Right renal pelvis (tissue), 4 donors: ENCODE measurements at places on chromosomes 1 and 21.

DNA sequence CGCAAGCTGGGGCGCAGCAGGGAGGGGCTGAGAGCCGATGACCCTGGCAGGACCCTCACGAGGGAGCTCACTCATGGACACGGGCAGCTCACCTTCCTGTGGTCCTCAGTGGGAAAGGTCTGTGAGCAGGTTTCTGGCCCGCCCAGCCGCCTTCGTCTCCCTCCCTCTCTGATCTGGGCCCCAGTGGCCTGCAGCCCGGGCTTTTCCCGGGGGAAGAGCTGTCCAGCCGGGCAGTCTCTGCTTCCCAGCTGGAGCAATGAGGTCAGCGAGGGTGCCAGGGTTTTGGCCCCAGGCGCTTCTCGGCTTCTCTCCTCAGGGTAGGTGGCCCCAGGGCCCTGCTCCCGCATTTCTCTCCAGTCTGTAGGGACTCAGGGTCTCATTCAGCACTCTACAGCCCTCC, 22.2 kb upstream of the ARHGEF16 start:
- no peak for DNase-seq

- DNase-seq = no peak
Observed at GRCh38 chr21:44378646-44379514, 25.5 kb downstream of the TRPM2 start.

DNA sequence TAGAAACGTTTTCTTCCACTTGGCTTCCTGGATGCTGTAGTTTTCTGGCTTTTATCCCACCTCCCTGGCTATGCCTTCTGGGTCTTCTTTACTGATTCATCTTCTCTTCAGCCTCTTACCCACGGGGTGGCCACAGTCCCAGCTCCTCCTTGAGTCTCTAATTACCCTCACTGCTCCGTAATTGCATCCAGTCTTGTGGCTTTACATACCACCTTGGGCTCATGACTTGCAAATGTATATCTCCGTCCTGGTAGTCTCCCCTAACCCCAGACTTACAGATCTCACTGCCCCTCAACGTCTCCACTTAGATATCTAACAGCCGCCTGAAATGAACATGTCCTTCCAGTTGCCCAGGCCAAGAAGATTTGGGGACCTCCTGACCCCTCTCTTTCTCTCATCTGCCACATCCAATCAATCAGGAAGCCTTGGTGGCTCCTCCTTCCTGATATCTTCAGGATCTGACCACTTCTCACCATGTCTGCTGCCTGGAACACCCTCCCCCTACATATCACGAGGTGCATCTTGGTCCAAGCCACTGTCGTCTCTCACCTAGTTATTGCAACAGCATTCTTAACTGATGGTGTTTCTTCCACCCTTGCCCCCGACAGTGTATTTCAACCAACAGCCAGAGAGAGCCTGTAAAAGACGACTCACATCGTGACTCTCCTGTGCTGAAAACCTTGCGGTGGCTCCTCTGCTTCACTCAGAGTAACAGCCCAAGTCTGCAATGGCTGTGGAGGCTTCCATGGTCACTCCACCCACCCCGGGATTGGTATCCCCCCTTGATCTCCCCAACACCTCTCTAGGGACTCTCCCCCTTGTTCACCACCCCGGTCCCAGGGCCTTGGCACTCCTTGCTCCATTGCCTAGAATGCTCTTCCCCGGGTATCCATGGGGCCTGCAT, 219.0 kb upstream of the POU3F1 start:
- DNase-seq = no peak

DNA sequence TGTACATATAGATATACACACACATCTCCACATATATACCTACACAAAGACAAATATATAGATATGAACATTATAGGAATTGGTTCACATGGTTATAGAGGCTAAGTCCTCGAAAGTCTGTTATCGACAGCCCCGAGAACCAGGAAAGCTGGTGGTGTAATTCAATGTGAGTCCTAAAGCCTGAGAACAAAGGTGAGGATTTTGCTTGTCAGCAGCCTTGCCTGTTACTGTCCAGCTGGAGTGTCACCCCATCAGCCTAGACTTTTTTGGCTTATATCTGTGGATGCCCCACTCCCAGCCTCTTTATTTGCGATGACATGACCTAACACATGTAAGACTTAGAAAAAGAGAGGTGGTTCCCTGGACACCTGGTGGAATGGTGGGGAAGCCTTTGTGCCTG, 97.0 kb downstream of the GIPC2 start:
- no peak for DNase-seq

DNA sequence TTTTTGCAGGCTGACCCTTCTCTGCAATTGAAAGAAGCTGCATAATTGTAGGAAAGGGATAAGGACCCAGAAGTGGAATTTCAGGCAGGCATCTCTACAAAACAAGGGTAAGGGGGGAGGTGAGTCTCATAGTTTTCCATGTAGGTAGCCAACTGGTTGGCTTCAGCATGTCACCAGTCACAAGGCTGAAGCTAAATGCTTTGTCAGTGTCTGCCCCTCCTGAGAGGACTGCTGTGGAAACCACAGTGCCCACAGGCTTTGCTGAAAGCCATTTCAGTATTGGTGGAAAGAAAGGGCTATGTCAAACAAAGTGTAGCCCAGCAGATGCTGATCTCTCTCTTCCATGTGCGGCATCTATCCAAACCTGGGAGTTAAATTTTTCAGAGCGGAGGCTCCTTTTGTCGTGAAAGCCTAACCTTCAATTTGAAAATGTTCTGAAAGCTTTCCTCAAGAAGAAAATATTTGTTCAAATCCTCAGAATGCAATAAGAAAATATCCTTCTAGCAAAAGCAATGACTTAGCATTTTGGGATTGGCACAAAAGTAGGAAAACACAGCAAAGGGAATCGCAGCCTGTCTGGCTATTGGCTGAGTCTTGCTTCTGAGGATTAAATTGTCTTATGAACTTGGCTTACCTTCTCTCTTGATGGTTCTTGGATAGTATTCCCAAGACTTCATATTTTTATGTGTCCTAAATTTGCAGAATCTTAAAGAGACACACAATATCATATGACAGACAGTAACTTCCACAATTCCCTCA, 591.7 kb downstream of the PLPP3 start:
- DNase-seq = no peak
